ENCODE measurements at places on chromosomes 12 and 14.

DNA sequence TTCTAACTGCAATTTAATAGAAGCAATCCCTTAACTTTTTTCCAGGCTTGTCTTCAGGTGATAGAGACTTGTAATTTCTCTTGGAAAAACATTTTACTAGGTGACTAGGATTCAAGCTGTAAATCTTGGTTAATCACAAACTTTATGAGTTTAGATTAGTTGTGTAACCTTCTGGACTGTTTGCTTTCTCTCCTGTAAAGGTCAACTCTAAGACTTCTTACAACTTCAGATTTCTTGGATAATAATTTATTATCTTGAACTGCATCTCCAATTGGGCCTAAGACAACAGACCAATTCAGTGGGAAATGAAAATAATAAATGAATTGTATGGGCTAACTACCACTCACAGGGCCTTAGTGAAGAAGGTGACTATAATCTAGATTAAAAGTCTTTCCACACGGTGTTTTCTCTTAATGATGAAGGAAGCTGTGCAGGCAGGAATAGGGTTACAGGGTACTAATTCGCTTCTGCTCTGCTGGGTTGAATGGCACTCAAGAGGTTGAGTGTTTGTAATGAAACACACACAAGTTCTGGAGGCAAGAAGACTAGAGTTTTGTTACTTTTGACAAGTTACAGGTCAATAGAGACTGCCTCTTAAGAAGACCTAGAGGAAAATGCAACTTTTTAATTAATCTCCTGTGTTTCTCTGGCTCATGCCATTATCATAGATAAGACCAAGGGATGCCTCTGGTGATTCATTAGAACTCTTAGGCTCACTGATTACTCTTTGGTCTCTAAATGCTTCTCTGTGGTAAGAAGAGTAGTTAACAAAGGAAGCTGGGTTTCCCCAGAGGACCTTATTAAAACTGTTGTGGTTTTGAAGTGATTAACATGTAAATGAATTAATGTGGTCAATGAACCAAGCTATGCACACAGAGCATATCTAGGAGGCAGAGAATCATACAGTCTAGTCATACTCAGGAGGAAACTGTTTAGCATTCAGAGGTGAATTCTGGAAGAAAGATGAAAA is 30.0 kb upstream of the OR4E1 start:
- DNase-seq: no peak

DNA sequence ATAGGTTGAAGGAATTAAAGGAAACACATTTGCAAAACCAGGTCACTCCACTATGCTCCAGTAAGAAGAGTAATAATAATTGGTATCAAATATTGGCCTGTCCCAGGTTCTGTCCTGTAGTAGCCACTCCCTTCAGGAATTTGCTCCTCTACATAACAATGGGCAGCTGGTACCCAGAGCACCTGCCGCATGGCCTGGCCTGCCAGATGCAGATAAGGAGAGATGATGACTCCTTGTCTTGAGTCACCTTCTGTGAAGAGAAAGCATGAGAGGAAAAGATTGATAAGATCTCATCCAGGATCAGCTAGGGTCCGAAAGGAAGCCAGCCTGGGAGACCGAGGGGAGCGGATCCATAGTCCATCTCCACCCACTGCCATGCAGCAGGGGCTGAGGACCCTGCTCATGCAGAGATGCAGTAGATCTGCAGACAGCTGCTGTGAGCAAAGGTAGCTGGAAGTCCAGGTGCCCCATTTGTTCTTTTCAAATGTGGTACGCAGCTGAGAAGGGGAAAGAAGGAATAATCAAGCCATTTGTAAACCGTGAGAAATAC is 24.3 kb downstream of the VCPKMT start:
- no peak for DNase-seq

DNA sequence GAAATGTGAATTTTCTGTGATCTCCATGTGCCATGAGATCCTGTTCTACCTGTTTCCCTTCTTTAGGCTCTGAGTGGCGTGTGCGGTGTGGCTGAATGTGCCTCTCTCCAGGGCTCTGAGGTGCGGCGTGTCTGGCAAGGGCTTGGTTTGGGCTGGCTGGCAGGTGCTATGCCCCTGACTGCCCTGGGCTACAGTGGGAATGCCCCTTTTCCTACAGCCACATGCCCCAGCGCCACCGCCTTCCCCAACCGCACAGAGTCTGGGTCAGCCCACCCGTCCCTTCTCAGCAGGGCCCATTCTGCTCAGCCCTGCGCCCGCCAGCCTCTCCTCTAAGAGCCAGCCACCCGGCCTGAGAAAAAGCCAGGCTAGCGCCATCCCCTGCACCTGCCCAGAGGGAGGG is 24.7 kb downstream of the BTBD6 start:
- no peak for DNase-seq

DNA sequence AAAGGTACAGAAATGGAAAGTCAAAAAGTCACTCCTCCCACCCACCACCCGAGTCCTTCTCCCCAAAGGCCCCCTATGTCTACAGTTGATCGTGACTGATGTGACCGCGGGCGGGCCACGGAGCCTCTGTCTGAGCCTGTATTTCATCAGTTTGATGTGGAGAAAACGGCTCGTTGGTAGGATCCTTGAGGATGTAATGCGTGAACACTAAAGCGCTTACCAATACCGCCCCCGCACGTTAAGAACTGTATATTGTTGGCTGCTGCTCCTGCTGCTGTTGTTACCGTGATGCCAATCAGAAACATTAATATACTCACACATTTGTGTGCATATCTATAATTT is 24.6 kb upstream of the UBC start:
- no peak for DNase-seq

DNA sequence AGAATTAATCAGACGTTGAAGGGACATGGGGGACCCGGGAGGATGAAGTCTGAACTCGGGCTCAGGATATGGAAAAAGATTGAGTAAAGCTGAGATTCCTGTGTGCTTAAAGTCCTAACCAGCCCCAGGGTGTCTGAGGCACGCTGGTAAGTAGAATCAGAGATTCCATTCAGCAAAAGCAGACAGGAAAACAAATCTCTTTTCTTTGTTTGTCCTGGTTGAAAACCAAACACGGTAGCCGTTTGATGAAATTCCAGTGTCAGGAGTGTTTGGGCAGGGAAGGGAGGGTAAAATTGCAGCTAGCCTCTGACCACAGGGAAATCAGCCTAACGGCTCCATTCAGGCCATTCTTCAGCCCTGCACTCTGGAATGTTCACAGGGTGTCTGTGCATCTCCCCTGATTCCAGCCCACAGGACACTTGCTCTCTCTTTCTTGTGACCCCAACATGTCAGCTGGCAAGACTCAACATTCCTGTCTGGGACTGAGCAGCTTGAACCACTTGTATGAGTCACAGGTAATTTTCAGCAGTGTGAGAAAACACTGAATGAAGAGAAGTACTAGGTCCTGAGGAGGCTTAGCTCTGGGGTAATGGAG is 31.0 kb downstream of the NINJ2 start:
- DNase-seq: peak; percentile 63

DNA sequence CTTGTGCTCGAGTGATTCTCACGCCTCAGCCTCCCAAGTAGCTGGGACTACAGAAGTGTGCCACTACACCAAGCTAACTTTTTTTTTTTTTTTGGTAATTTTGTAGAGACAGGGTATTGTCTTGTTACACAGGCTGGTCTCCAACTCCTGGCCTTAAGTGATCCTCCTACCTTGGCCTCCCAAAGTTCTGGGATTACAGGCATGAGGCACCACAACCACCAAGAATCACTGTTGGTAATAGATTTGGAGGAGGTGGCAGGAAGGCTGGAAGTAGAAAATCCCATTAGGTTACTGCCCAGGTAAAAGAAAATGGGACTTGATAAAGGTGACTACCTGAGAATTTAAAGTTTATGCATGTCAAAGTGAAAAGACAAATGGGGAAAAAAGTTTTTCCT is 1.4 kb upstream of the CDCA4 start:
- no peak for DNase-seq

GRCh38 chr12:95736631-95737030 is 53.9 kb downstream of the NTN4 start:
- no peak for DNase-seq

DNA sequence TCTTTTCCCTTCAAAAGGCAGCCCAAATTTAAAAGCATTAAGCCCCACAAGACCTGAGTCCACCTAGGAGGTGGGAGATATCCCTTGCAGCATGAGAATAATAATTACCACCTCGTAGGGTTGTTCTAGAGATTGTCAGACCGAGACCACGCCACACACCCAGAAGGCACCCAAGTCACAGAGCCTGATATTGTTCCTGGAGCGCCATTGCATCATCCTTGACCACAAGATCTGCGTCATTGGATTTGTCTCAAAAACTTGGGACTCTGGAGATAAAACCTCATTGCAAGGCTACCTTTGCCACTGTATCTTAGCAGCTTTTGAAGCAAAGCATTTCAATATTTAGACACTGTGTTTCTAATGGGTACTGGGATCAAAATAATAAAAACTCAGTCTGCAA is 29.4 kb upstream of the PPP2R5C start:
- DNase-seq: no peak

GRCh38 chr14:58919217-58919616 is 269.2 kb upstream of the DAAM1 start:
- no peak for DNase-seq

DNA sequence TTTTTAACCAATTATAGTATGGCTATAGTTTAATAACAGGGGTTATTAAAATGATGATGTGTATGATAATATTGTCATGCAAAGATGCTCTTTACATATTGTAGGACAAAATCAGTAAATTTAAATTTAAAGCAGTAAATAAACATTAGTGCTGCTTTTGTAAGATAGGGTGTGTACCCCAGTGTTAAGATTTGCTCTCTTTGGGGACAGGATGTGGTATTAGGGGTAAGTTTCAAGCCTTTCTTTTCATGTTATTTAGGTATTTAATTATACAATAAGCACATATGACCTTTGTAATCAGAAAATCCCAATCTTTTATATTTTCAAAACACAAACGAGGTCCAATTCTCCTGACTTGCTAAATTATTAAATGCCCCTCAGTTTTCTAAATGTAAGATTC is 39.7 kb upstream of the RPH3A start:
- no peak for DNase-seq

- peak; percentile 36 for DNase-seq
Observed at GRCh38 chr12:88298761-88299242, 156.7 kb downstream of the TMTC3 start.

GRCh38 chr14:69360438-69361108 is 37.5 kb downstream of the ERH start:
- DNase-seq: no peak

DNA sequence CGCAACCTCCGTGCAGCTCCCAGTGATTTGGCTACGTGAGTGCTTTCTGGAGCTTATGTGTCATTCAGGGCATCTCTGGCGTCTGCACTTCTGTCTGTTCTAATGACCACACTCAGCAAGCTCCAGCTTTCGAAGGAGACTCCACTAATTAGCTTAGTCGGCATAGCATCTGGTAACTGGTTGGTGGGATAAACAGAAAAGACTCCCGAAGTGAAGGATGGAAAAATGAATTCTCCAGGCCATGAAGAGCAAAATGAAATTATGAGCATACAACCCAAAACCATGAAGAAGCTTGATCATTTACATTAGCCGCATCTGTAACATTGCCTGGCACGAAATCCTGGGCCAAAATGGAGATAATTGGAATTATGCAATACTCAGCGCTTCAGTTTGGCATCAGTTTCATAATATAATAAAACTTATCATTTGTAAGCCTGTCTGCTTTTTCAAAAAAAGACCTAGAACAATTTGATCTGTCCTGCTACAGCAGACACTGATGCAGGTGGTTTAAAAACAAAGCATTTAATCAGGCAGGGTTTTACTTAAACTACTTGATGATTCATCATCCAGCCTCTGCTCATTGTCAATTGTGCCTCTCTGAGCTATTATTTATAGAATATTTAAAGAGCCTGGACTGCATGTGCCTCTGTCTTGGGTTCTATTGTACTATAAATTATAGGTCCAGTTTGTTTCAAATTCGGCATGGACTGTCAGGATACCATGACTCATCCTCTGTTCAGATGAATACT is 87.4 kb downstream of the SYT1 start:
- DNase-seq: no peak

- DNase-seq: no peak
Observed at GRCh38 chr14:101010293-101010692, 106.8 kb upstream of the RTL1 start.

All from amniotic stem cell (primary cell).